ENCODE measurements at places on chromosomes 16 and 17.

DNA sequence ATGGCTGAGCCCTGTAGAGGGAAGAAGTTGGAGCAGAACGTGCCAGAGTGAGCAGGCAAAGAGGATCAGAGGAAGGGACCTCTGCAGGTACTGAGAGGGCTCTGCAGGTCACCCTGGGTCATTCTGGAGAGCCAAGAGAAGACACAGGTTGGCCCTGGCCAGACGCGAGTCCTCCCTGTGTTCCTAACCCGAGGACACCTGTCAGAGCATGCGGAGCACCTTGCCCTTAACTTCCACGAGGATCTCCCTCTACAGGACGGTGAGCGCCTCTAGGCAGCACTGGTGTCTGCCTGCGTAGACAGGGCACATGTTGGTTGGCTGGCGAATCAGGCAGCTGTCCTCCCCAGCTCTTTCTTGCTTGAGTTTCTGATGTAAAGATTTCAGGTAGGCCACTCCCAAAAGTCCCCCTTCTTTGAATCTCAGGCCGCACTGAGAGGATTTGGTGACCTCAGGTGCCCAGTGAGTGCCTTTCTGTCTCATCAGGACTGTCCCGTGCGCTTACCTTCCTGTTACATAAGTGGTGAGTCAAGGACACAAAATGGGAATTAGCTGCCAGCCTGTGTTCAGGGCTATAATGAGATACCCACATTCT is 45.3 kb downstream of the MPRIP start:
- DNase-seq = no peak

GRCh38 chr16:49017501-49017900 is 264.1 kb downstream of the CBLN1 start:
- no peak for DNase-seq

DNA sequence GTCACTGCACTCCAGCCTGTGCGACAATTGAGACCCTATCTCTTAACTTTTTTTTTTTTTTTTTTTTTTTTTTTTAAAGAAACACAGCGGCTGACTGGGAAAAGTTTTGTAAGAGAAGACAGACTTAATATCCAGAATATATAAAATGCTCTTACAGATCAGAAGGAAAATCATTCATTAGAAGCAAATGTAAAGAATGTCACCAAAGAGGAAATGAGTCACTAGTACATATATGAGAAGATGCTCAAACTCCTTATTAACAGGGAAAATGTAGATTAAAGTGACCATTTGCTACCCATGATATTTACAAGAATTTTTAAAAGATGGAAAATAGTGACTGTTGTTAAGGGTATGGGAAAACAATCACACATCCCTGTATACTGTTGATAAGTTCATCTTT is 48.9 kb downstream of the RABEP1 start:
- DNase-seq = no peak

- DNase-seq = no peak
Measured at GRCh38 chr17:46100590-46100989, 92.6 kb downstream of the KANSL1 start.

GRCh38 chr17:4822835-4823234 is 10.3 kb upstream of the MINK1 start:
- no peak for DNase-seq

- DNase-seq = peak; percentile 27
Measured at GRCh38 chr16:84864326-84864955, 44.7 kb downstream of the CRISPLD2 start.

- no peak for DNase-seq
Measured at GRCh38 chr16:83623892-83624291, 183.9 kb upstream of the HSBP1 start.

DNA sequence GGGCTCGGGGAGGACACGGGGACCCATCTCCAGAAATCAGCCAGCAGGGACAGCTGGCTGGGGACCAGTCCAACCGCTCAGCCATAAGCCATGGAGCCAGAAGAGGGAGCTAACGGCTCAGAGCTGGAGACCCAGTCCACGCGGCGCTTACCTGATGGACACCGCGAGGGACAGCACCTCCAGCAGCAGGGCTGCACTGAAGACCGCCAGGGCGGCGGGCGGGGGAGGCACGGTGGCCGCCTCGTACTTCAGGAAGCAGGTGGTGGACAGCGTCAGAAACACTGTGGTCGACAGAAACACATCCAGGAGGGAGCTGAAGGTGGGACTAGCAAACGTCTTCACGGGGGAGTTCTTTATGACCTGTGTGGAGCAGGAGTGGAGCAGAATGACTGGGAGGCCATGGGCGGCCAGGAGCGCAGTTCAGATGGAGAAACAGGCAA is 102.6 kb upstream of the CREBBP start:
- peak; percentile 30 for DNase-seq

GRCh38 chr16:7888411-7888810 is 555.8 kb downstream of the RBFOX1 start:
- no peak for DNase-seq

DNA sequence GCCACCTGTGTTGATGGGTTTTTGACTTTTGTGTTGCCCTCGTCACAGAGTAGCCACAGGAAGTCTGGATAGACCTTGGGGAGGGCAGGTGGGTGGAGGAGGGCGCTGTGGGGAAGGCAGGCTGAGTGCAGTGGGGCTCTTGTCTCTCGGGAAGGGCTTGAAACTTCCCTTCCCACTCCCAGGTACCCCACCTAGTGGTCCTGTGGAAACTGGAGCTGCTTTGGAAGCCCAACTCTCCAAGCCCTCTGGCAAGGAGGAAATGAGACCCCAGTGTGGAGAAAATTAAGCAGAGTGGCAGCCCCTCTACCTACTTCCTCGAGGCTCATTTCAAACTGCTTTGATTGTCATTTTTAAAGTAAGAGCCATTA is 9.2 kb downstream of the CA5A start:
- no peak for DNase-seq

DNA sequence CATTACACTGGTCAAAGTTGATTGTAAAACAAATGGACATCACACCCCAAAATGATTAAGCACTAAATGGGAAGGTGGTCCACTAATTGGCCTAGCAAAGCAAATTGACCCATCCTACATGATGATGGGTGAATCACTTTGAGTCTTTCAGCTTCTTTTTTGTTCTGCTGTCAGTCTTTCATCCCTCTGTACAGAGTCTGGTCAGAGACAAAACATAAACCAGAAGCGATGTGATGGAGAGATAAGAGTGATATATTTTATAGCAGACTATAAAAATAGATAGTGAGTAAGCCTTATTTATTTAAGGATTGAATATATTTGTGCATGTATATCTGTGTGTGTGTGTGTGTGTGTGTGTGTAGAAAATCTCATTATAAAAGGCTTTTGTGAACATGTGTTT is 618.4 kb upstream of the SOX9 start:
- no peak for DNase-seq

DNA sequence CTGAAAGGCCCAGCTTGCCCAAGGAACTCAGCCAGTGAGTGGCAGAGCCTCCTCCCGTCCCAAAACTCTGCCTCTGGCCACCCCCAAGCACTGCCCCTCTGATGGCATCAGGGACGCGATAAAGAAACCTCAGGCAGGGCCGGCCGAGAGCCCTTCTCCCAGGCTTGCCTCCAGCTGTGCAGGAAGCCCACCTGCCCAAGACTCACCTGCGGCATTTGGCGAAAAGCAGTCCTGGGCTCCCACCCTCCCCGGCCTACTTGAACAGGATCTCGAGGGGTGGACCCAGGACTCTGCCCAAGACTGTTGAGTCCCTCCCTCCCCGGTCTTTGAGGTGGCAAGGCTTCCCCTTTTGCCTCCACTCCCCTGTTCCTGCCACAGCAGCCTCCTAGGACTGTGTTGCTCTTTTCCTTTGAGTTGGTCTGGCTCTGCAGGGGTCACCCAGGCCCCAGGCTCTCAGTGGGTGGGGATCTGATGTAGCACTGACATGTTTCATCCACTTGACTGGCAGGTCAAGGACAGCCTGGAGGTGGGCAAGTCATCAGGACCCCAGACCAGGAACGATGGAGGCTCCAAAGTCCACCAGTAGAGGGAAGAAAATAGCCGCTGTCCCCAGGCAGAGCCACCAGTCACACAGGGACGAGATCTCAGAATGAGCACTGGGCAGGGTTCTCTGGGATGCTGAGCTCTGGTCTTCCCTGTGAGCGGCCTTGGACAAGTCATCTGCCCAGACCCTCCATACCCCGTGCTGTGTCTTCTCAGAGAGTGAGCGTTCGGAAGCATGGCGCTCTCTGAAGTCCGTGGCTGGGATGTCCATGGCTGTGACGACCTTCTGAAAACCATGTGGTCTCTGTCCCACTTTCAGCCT is 111.0 kb upstream of the TNRC6C start:
- DNase-seq = no peak

DNA sequence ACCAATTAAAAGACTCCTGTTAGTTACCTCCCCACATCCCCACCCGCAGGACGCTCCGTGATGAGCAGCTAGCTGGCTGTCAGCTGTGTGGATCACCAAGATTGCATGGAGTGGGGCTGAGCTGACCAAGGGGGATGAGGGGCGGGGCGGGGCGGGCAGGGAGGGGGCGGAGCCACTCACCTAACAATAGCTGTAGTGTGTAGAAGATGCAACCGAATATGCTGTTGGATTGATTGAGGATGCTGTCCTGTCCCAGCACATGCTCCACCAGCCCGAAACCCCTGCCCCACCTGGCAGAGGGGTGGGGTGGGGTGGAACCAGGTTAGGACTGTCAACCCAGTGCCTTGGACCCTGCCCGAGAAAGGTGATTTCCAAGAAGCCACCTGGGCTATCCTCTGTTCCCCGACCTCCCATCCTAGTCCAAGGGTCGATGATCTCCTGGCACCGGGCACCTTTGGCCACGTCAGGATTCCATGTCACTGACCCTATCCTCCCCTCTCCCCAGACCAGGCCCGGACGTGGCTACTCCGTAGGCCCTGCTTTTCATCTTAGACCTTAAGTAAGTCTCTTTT is 1.4 kb downstream of the VKORC1 start:
- no peak for DNase-seq

DNA sequence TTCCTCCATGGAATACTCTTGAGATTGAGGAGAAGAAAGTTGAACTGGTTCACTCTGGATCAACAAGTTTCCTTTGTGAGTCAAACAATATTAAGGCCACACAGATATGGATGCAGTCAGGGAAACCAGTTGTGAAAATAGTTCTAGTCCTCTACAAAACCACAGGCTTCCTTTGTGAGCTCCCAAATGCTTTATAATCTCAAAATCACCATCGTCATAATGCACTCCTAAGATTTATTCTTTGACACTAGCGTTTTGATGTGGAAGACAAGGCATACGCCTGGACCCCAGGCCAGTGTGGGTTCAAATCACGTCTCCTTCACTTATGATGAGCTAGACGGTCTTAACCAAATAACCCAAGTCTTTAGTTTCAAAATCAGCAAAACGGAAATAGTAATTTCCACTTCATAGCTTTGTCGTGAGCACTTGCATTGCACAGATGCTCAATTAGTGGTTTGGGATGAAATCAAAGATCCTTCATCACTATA is 142.6 kb downstream of the STX8 start:
- no peak for DNase-seq

GRCh38 chr17:9258115-9259015 is 237.1 kb downstream of the NTN1 start:
- no peak for DNase-seq

- DNase-seq = no peak
Measured at GRCh38 chr16:65294165-65294564, 172.3 kb upstream of the CDH11 start.

- DNase-seq = no peak
Measured at GRCh38 chr17:2034157-2034556, 4.2 kb downstream of the DPH1 start.

- DNase-seq = no peak
Measured at GRCh38 chr16:73163238-73163815, 115.4 kb upstream of the ZFHX3 start.

GRCh38 chr17:16419929-16420271 is 4.5 kb downstream of the TRPV2 start:
- no peak for DNase-seq

GRCh38 chr16:4240624-4241023 is 1.3 kb downstream of the SRL start:
- no peak for DNase-seq

GRCh38 chr16:3347586-3347985 is 8.1 kb upstream of the OR2C1 start:
- no peak for DNase-seq

GRCh38 chr16:73019457-73020362 is 28.2 kb downstream of the ZFHX3 start:
- DNase-seq = no peak

- DNase-seq = no peak
Measured at GRCh38 chr17:8332128-8332527, 7.5 kb upstream of the ODF4 start.

GRCh38 chr16:50234771-50235556 is 31.4 kb upstream of the ADCY7 start:
- no peak for DNase-seq

GRCh38 chr17:21296097-21297025 is 11.8 kb downstream of the MAP2K3 start:
- DNase-seq = peak; percentile 47

DNA sequence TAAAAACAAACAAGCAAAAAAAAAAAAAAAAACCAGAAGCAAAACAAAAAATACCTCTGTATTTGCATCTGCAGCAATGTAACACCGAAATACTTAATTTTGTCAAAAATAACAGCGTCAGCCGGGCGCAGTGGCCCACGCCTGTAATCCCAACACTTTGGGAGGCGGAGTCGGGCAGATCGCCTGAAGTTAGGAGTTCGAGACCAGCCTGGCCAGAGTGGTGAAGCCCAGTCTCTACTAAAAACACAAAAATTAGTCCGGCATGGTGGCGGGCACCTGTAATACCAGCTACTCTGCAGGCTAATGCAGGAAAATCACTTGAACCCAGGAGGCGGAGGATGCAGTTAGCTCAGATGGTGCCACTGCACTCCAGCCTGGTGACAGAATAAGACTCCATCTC is 683.5 kb upstream of the CA10 start:
- DNase-seq = no peak

DNA sequence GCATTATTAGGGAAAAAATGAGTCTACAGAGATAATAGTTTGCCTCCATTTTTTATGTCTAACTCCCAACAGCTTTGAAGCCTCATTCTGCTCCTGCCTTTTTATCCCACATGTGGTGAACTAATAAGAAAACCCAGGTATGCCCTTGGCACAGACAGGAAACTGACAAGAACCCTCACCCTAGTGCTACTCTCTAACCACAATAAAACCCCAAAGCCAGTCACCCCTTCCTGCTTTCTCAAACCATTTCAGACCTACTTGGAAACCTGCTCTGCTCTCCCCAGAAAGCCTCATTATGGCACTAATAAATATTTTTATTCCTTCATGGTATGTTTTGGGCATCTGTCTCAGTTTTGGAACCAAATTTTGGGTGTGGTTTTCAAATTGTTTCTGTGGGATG is 3.9 kb upstream of the MARVELD3 start:
- DNase-seq = no peak

GRCh38 chr17:64390044-64390443 is 616 bp downstream of the PECAM1 start:
- no peak for DNase-seq

DNA sequence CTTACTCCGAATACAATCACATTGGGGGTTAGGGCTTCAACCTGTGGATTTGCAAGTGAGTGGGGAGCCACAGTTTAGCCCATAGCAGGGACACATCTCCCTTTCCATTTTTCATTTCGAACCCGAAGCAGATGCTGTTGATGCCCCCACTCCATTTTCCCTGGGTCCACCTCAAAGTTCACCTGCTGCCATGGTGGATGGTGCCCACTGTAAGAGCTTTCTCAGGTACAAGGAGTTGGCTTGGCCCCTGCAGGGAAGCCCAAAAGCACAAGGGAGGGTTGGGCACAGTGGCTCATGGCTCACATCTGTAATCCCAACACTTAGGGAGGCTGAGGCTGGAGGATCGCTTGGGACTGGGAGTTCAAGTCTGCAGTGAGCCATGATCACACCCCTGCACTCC is 51.8 kb downstream of the SNX20 start:
- no peak for DNase-seq
